AG09319 (cell line): ENCODE measurements at places on chromosomes 2 and 18.

GRCh38 chr2:68196120-68196716 lies 38.5 kb downstream of the PNO1 start:
- peak; percentile 30 for DNase-seq

DNA sequence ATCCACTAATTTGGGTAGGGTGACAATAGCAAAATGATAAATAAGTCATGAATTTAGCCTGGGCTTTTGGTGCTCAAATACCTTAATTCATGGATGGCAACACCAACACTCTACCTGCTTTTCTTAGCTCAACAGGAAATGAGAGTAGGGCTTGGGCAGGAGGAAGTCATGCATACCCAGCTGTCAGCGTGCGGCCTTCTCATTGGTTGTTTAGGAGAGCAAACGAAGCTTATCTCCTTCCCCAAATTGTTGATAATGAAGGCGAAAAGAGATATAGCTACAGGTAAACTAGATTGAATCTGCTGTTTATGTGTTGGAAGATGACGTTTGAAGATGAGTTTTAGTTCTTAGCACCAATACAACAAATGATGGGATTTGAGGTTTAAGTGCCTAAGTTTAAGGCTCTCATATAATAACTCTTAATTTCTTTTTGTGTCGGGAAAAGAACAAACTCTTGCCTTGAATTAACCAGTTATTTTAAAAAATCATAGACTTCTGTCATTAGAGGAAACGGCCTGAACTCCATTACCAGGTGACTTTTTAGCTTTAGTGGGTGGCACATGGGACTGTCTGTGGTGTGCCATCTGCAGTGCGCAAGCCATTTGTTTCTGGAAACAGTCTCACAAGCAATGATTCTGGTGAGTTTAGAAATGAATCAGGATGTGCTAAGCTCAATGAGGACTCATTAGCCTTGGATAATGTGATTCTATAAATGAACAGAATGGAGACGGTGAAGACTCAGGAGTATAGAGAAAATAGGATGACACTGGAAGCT lies 19.8 kb downstream of the MAP4K4 start:
- DNase-seq: no peak

DNA sequence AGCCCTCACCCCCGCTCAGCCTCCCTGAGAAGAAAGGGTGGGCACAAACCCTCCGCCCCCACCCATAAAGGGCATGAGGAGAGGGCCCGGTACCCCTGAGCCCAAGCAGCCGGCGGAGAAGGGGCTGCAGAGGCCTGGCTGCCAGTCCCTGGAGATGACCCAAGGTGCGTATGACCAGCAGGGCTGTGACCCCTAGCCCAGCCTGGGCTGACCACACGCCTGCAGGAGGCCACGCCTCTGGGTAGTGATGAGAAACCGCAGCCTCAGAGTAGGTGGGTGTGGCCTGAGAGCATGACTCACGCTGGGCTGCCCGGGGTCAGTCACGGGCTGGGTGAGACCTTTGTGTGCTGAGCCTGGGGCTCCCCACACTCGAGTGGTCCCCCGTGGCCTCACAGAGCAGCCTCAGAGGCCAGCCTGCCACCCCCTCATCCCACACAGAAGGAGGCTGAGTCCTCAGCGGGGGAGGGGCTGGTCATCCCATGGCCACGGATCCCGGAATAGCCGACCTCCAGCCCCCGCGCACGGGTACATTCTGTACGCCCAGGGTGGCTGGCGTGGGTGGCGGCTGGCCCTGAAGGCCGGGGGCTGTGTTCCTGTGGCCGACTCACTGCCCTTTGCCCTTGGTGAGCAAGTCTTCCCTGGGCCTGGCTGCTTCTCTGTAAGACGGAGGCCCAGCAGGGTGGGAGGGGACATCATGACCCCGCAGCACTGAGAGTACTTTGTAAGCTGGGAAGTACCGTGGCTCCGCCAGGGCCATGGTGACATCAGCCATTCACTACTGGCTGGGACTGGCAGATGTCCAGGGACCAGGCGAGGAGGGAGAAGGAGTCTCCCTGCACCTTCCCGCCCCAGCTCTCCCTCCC lies 110.8 kb upstream of the OTOS start:
- peak; percentile 60 for DNase-seq

GRCh38 chr2:170715932-170716777 lies 1.0 kb downstream of the SP5 start:
- DNase-seq: no peak

DNA sequence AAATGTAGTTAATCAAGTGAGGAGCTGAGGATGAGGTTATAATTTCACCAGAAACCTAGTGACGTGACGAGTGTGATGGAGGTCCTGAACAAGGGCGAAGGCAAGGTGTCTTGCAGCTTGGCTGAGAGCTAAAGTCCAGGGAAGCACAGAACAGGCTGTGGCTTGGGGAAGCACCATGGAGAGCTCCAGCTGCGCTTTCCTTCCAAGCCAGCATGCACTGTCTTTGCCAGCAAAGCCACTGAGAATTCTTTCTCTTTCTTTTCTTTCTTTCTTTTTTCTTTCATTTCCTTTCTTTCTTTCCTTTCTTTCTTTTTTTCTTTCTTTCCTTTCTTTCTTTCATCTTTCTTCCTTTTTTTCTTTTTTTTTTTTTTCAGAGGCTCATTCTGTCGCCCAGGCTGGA lies 239.3 kb downstream of the FBXO15 start:
- no peak for DNase-seq

GRCh38 chr2:70081221-70081620 lies 6.1 kb upstream of the PCBP1 start:
- no peak for DNase-seq

GRCh38 chr2:31563273-31563839 lies 17.4 kb downstream of the SRD5A2 start:
- no peak for DNase-seq
